ENCODE measurements at places on chromosomes 5 and 9.

DNA sequence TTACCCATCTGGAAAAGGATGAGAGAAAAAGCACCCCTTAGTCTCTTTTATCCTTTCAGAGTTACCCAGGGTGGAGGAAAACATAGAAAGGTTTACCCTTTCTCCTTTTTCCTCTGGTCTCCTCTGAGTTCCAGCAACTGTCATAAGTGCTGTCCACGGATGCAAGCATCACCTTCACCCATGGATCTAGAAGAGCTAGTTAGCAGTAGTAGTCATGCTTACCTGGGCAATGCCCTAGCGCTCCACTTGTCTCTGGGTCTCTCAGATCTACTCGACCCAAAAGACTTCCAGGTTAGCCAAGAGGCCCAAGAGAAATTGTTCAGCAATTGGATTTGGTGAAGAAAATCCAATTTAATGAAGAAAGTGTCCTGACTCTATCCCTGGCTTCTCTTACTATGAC is 656.2 kb upstream of the PTPRD start:
- DNase-seq, result no peak

GRCh38 chr5:150429410-150429873 is 16.7 kb upstream of the CD74 start:
- DNase-seq, result no peak

DNA sequence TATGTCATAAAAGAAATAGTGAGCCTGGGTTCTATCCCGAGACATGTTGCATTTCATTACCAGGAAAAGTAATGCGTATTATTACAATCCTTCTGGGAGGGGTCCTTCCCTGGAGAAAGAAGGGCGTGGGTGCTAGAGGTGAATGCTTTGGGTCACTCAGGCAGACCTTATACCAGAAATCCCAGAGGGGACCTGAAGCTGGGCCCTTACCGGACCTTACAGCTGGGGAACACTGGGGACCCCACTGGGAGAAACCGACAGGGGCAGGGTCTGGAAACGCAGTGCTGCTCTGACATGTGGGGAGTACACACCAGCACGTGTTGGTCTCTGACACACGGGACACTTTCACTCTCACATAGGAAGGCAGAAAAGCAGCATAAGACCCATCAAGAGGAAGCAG is 71.3 kb downstream of the LMNB1 start:
- DNase-seq, result no peak

DNA sequence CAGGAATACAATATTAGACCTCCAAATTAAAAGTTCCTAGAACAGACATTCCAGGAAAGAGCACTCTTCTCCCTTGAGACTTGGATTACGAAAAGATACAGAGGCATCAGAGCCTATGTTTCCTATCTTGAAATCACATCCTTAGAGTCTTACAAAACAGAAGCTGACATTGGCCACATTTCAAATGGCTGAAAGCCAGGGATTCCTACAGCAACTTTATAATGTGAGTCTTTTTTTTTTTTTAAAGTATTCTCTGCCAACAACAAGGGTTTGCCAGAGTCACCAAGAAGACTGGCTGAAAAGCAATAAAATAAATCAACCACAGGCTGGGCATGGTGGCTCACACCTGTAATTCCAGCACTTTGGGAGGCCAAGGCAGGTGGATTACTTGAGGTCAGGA is 63.1 kb downstream of the TRPM6 start:
- no peak for DNase-seq

- peak; percentile 59 for DNase-seq
These were observed 192.4 kb downstream of the MEF2C start for GRCh38 chr5:88690409-88691229.

DNA sequence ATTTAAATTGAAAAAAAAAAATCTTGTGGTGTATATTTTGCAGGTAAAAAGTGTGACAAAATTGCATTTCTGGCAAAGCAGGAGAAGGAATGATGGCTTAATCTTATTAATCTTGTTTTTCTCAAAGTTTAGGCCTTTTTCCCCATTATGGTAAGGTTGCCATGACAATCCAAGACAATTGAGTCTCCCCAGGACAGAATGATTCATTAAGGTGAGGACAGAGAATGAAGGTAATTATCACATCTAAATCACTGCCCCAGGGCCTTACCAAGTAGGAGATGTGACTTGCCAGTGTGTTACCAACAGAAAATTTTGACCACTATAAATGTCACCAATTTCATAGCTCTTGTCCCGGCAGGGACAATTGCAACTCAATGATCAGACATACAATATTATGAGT is 439.2 kb downstream of the DNAH5 start:
- DNase-seq, result no peak

- DNase-seq, result no peak
These were observed 404.6 kb upstream of the BRINP1 start for GRCh38 chr9:119773823-119774222.

GRCh38 chr9:75019022-75019421 is 9.1 kb downstream of the CARNMT1 start:
- no peak for DNase-seq

GRCh38 chr5:98827161-98827560 is 53.7 kb downstream of the RGMB start:
- DNase-seq, result no peak

DNA sequence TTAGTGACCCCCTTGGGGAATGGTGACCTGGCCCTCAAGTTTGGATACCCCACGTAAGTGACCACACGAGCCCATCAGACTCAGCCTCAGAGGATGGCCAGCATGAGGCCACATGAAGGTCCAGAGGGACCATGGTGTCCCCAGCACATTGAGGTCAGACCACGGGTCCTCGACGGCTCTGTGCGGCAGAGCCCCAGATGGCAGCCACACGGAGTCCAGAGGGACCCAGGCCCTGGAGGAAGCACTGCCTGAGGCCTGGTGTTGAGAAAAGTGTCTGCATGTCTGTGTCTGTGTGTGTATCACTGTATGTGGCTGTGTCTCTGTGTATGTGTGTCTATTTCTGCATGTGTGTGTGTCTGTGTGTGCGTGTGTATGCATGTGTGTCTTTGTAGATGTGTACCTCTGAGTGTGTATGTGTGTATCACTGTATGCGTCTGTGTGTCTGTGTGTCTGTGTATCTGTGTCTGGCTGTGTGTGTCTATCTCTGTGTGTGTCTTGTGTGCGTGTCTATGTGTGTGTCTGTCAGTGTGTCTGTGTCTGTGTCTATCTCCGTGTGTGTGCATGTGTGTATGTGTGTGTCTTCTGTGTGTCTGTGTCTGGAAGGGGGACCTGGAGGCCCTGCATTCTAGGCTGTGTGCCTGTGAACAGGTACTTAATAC is 992 bp downstream of the LCNL1 start:
- DNase-seq, result no peak

GRCh38 chr5:145375521-145375920 is 459.6 kb downstream of the PRELID2 start:
- DNase-seq, result no peak

- peak; percentile 43 for DNase-seq
These were observed 81.2 kb downstream of the ARL15 start for GRCh38 chr5:54229041-54229780.

DNA sequence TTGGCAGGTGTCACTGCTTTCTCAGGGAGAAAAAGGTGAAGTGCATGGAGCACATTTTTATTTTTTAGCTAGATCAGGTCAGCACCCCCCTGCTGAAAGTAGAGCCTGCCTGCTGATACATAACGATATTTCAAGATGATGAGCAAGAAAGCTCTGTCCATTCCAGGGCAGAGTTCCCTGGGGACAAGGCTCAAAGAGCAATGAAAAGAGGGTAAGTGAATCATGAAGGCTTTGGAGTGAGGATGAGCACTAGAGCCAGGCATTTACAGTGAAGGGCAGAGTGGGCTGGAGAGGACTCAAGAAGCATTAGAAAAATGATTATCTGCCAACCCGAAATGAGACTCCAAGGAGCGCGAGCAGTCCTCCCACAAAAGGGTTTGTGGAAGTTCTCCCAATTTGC is 345.7 kb downstream of the TLE4 start:
- DNase-seq, result no peak

DNA sequence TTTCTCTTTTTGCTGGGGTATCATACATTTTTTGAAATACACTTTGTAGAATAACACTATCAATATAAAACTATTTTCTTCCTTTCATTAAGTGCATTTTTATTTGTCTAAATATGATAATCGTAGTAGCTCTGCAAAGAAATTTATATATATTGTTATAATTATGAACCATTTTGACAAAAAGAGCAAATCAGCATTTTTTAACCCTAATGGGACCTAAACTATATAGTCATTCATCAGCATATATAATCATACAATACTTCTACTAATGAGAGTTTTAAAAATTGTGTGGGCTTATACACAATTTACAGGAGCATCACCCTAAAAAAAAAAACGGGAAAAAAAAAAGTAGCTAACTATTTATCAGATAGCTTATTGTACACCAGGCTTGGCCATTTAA is 329.7 kb upstream of the TYRP1 start:
- no peak for DNase-seq

GRCh38 chr5:169875091-169875728 is 105.1 kb downstream of the INSYN2B start:
- DNase-seq, result no peak

DNA sequence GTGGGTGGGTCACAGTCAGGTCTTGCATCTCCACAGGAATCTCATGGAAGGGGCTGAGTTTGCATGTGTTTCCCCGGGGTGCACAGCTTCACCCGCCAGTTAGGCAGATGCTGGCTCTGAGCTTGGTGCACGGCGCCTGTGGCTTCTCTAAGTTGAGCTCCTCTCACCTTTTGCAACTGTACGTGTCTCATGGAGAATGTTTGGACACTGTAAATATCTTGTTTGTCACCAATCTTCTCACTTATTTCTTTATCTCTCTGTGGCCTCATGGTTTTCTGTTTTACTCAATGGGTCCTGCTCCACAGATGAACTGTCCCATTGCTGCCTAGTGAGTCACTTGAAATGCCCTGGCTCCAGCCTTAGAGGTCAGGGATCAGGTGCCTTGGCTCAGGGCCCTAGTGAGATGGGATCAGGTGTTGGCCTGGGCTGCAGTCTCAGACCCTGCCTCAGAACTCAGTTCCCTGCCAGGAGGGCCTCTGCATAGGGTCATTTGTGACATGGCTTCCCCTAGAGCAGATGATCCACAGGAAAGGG is 61.6 kb downstream of the WNK2 start:
- DNase-seq, result no peak

DNA sequence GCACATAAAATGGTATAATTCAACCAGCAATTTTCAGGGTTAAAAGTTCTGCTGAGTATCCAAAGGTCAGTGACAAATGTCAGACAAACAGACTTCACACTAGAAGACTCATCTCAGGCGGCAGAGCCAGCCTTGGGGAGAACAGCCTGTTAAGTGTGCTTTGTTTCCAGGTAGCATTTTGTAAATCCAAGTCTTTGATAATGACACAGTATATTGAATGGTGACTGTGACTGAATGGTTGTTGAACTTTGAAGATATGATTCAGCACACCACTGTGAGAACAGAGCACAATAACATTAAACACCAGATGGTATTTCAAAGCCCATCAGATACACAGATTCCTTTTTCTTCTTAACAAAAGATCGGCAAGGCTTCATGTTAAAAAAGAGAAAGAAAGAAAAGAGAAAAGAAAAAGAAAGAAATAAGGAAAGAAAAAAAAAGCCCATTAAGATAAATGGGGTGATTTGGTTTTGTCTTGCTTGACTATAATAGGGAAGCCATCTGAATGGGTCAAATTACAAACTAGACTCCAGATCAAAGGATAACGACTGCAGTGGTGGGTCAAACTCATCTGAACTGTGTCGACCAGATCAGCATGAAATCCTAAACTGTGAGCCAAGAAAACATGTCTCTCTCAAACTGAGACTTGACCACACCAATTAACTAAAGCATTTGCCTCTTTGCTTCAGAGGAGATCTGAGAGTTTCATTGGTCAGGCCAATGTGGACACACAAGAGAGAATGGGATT is 313.0 kb upstream of the ZNF608 start:
- no peak for DNase-seq

DNA sequence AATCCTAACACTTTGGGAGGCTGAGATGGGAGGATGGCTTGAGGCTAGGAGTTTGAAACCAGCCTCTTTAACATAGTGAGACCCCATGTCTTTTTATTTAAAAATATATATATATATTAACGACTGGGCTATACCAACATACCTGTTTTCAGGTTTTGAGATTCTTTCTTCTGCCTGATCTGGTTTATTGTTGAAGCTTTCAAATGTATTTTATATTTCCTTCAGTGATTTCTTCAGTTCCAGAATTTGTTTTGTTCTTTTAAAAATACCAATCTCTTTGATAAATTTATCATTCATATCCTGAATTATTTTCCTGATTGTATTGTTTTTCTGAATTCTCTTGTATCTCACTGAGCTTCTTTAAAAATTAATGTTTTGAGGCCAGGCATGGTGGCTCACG is 31.2 kb downstream of the OGN start:
- no peak for DNase-seq

DNA sequence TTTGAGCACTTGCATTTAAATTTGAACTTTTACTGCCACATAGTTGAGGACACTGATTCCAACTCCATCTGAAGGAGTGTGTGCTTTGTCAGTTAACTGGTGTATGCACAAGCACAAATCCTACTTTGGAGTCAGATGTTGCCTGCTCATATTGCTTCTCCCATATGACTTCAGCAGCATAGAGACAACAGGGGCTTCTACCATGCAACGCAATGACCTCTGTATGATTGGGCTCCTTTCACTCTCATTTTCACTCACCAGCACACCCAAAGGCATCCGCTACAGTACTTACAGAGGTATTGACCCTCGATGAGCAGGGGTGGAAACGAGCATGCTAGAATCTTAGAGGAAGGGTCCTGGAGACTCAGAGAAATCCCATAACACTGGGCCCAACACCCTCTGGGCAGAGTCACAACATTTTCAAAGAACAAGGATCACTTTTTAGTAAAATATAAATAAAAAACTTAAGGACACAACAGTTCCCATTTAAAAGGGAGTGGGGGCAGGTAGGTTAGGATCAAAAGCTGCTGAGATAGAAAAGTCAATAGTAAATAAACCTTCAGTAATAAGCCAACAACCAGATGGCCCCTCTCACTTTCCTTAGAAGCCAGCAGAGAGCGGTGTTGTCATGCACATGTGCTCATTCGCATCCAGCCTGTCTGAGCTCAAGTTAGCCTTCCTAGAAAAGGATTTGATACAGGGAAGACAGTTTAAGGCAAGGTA is 203.8 kb downstream of the SNCAIP start:
- DNase-seq, result no peak

- no peak for DNase-seq
These were observed 5.2 kb downstream of the GFI1B start for GRCh38 chr9:132983491-132984201.

GRCh38 chr5:146199176-146199815 is 4.1 kb upstream of the RBM27 start:
- no peak for DNase-seq

All from central memory CD4-positive, alpha-beta T cell (primary cell).